ENCODE measurements at places on chromosomes 5 and 9. TPM values are rescaled to one million over a fixed set of nuclear protein-coding genes. Genes with fewer than 3 reads are reported as not detected.

Gene QRFP
- not detected for total RNA-seq

Gene IL5
- total RNA-seq, result not detected

Gene DOCK2
- total RNA-seq, result 2.2 TPM

Gene GPR21
- not detected for total RNA-seq

DNA sequence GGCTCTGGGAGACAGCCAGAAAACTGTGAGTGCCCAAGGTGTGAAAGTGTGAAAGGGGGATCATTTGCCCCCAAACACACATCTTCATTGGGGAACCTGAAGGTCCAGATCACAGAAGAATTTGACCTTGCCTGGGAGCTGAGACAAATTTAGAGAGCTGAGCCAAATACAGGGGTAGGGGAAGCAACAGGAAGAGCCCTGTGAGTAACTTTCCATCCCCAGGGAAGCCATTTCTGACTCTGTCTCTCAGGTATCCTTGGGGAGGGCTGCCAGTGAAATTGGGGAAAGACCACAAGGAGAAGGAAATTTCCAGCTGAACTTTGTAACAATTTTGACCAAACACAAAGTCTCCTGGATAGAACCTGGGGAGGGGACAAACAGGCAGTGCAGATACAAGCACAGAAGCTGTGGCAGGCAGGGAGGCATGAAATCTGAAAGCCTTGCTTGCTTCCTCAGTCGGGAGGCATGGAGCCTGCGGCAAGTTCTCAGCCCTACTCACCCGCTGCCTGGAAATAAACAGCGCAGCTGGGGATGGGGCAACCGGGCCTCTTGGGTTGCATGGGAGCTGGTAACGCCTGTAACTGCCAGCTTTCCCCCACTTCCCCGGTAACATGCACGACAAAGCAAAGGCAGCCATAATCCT is 31.5 kb upstream of the ZCCHC9 start:
- DNase-seq, result no peak

DNA sequence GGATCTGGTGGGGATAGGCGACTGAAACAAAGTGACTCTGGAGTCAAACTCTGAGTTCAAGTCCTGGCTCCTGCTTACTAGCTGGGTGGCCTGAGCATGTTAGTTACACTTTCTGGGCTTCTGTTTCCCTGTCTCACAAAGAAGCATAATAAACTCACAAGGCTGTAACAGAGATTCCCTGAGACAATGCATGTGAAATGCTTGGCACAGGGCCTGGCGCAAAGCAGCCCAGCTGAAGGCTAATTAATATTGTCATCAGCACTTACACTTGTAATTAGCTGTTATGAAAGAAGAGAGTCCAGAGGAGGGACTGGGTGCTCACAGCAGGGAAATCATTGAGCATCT is 64.1 kb upstream of the SPOCK1 start:
- no peak for DNase-seq

DNA sequence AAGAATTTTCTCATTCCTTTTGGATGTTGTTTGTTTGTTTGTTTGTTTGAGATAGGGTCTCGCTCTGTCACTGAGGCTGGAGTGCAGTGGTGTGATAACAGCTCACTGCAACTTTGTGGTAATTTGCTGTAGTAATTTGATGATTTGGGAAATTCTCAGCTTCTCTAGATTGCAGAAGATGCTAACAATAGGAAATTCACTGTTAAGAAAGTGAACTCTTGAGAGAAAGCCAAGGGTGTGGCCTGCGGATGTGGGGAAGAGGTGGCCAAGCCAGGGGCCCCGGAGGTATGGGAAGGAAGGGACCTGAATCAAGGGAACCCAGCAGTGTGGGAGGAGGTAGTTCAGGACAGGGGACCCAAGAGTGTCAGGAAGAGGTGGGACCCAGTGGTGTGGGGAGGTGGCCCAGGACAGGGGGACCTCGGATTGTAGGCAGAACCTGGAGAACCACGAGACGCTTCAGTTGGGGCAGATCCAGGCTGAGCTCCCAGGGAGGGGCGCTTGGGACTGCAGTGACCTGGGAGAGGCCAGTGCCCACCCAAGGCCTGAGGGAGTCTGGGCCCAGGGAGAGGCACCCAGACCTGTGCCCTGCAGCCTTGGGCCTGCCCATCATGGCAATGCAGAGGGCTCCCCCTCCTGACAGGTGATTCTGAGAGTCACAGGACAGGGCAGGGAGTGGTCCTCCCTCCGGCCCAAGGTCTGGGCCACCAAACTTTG is 5.6 kb upstream of the LCN2 start:
- no peak for DNase-seq

- DNase-seq, result no peak
Observed at GRCh38 chr9:137198902-137199283, 1.6 kb downstream of the TPRN start.

All from kidney epithelial cell (primary cell).